GM12865 (cell line): ENCODE measurements at places on chromosomes 2 and 18.

GRCh38 chr2:161239326-161240109 lies 68.7 kb upstream of the PSMD14 start:
- no peak for DNase-seq

- no peak for DNase-seq
These were observed 49.3 kb upstream of the FOSL2 start for GRCh38 chr2:28343184-28343942.

GRCh38 chr2:170313992-170314348 lies 136.0 kb downstream of the MYO3B start:
- DNase-seq = no peak

- DNase-seq = peak; percentile 67
These were observed 13.3 kb downstream of the MRPL44 start for GRCh38 chr2:223970343-223971128.

- no peak for DNase-seq
These were observed 173.2 kb upstream of the ARL4C start for GRCh38 chr2:234670052-234670451.

GRCh38 chr2:221124532-221125240 lies 447.4 kb downstream of the EPHA4 start:
- DNase-seq = no peak

DNA sequence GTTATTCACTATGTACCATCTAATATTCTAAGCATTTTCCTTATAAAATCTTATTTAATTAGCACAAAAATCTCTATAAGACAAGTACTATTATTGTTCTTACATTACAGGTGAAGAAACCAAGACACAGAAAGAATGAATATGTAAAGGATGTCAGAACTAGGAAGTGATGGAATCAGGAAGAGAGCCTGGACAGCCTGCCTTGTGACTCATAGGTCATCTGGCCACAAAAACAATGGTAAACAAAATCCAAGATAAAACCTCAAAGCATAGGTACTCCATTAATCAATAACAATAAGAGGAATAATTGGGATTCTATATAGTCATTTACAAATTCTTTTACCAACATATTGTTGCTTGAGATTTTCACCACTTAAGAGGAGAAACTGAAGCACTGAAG lies 505.4 kb upstream of the PIK3C3 start:
- DNase-seq = no peak

GRCh38 chr2:122323927-122324326 lies 568.5 kb downstream of the TSN start:
- no peak for DNase-seq

GRCh38 chr18:66271962-66272361 lies 331.9 kb downstream of the CDH19 start:
- DNase-seq = no peak

DNA sequence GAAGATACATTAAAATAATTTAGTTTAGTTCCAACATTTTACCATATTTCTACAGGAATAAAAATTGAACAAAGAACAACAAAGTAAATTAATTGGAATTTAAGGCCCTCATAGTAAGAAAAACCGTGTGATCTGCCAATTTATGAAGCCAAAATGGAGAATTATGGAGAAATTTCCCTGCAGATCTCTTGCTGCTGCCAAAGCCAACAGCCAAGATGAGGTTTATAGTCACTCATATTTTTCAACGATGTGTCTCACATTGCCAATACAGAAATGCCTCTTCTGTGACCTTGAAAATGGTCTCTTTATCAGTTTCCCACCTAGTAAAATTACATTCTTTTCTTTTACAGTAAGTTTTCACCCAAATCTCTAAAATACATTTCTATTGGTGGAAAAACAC lies 317.2 kb upstream of the FIGN start:
- DNase-seq = no peak

- DNase-seq = peak; percentile 63
These were observed 3.8 kb downstream of the ACTG2 start for GRCh38 chr2:73896362-73897239.

DNA sequence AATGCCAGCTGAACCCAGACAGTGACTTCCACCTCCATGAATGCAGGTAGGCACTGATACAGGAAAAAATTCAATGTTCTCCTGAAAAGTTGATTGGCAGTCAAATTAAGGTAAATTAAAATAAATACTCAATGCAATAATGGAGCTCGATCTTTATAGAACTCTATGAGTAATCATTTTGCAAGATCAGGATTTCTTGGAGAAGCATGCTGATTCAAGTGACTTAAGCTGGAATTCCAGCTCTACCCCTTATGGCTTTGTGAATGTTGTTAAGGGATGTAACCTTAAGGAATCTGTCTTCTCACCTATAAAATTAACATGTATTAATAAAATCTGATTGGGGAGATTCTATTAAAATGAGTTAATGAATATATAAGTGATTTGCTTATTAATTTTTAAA lies 145.1 kb downstream of the QPCT start:
- DNase-seq = no peak

DNA sequence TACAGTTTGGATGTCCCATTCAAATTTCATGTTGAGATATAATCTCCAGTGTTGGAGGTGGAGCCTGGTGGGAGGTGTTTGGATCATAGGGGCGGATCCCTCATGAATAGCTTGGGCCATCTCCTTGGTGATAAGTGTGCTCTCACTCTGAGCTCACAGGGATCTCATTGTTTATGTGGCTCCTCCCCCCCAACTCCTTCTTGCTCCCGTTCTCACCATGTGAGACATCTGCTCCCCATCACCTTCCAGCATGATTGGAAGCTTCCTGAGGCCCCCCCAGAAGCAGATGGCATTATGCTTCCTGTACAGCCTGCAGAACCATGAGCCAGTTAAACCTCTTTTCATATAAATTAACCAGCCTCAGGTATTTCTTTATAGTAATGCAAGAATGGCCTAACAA lies 3.0 kb upstream of the INPP1 start:
- no peak for DNase-seq

GRCh38 chr2:230496891-230497290 lies 80.9 kb downstream of the SP100 start:
- DNase-seq = peak; percentile 52

GRCh38 chr2:78989051-78989450 lies 36.5 kb upstream of the REG3G start:
- no peak for DNase-seq

DNA sequence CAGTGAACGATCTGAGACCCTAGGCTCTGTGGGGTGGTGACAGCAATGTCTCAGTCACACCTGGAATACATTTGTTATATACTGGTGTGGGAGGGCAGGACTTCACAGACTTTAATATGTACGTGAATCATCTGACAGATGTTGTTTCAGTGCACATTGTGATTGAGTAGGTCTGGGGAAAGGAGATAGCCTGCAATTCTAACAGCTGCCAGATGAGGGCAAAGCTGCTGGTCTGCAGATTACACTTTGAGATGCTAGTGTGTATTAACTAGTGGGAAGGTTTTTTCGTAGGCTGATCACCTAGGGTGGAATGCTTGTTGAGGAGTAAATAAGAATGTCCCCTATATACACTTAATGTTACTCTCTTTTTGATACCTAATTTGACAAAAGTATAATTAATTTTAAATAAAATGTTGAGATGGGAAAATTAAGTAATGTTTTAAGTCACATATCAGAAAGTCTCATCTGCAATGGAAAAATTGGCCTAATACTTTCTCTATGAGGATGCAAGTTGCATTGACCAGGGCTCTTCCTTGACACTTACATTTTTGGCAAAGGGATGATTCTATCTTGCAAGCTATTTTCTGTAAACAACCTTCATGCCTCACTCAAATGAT lies 496.9 kb upstream of the HNMT start:
- peak; percentile 52 for DNase-seq

DNA sequence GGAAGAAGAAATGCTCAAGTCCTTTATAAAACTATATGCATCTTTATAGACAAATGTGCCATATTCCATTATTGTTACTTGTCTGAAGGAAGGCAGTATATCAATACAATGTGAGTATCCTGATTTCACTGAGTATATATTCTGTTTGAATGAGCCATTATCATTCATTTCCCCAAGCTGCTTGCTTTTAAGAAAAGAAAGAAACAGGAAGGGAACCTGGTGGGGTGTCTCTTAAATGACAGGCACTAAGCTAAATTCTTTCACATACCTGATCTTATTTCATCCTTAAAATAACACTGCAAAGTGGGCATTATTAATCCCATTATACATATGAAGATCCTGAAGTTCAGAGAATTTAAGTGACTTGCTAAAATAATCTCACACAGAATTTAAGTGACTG lies 307.9 kb downstream of the SLC8A1 start:
- DNase-seq = no peak

- DNase-seq = no peak
These were observed 456.3 kb upstream of the MYT1L start for GRCh38 chr2:2787301-2787907.

DNA sequence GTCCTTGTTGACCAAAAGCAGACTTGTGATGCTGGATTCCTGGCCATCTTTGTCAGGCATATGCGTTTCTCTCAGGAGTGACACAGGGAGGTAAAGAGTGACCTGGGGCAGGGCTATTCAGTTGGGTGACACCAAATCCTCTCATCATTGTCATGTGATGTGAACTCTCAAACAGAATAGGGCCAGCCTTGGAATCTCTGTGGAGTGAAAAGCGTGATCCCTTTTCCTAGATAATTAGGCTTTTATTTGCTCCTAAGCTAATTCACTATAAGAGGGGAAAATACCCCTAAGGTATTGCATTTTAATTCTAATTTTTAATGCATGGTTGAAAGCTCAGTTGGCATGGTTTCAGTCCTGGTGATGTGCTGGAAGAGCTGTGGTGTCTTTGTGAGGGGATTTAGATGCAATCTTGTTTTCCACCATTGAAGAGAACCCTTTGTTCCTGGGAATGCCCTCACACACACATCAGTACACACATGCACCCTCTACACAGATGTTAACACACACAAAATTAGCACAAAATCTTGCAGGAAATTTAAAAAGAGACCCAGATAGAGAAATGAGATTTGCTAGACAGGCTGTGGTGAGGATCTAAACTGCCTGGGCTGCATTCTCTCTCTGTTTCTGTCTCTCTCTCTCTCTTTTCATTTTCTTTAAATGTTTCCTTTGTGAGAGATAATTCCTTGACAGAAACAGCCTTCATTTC lies 349.9 kb downstream of the TSN start:
- DNase-seq = no peak

DNA sequence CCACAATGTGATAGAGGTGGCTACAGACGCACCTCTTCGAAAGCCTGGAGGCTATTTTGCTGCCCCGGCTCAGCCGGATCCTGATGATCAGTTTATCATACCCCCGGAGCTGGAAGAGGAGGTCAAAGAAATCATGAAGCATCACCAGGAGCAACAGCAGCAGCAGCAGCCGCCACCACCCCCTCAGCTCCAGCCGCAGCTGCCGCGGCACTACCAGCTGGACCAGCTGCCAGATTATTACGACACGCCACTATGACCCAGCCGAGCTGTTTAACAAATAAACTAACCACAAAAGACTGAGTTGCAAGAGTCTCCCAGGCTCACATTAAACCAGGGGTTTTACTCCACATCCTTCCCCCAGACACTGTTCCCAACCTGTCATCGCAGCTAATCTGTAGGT lies 263.8 kb downstream of the PHLPP1 start:
- no peak for DNase-seq
